ENCODE measurements at places on chromosomes 5 and 9.

GRCh38 chr5:14246350-14247053, 103.4 kb downstream of the TRIO start:
- no peak for DNase-seq

DNA sequence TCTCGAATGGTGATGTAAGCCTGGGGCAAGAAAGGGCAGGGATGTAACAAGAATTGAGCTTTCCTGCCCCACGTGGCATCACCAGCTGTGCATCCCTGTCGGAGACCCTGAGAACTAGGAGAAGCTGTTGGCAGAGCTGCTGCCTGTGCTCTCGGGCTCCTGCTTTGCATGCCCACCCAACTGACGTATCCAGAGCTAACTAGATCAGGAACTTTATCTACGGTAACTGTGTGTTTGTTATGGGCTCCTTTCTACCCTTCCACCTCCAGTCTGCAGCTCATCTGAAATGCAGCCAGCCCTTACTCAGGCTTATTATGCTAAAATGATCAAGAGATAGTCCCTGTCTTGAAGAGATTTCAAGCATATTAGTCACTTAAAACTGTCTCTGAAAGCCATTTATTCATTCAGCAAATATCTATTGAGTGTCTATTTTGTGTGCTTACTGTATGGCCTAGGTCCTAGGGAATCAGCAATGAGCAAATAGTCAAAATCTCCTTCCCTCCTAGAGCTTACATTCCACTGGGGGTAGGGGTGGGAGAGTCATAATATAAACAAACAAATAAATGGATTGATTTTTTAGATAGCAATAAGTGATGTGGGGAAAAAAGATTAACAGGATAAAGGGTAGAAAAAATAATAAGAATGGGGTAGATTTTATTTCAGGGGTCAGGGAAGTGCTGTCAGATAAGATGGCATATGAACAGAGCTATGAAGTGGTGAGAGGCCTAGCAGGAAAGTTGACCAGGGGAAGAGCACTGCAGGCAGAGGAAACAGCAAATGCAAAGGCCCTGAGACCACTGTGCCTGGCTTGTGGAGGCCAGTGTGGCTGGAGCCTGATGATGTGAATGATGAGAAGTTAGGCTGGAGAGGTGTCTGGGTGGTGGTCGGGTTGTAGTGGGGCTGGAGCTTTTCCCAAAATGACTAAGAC, 118.2 kb downstream of the GALNT10 start:
- DNase-seq, result no peak

DNA sequence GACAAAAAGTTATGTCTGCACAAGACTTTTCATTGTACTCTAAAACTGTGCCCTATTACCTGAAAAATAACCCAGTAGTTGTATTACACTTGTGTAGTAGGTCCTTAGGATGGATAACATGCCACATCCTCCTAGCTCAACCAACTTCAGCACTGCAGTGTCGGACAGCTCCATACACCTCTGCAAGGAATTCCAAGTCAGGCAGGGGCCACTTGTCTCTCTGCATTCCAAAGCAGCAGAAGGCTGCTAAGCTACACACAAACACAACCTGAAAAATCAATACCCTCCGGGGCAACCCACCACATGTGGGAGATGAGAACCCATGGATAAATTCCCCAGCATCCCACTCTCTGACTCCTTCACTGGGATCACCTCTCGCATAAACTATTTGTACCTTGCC, 50.2 kb downstream of the MED10 start:
- DNase-seq, result no peak

GRCh38 chr5:10520706-10521105, 43.2 kb upstream of the ANKRD33B start:
- DNase-seq, result no peak

GRCh38 chr9:123072407-123072995, 39.0 kb downstream of the GPR21 start:
- DNase-seq, result peak; percentile 2

DNA sequence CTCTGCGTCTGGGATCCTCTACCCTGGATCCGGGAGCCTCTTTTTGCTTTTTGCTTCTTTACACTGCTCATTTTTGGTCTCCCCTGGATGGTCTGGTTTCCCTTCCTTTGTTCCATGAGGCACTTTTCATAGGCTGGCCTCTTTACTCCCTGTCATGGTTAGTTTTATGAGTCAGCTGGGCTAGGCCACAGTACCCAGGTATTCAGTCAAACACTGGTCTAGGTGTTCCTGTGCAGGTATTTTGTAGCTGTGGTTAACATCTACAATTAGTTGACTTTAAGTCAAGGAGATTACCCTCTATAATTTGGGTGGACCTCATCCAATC, 17.5 kb downstream of the ANKRD33B start:
- no peak for DNase-seq

DNA sequence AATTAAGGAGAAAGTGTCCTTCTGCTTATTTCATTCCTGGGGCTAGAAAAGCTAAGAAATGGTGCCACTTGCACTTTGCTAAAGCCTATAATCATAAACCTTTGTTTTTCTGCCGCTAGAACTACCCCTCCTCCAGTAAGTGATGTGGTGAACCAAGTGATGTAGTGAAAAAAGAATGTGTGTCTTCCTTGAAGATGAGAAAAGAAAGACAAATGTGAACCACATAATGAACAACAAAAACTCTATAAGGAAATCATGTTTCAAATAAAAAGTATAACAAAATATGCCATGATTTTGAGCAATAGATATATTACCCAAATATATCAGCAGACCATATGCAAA, 179.0 kb upstream of the SGCD start:
- no peak for DNase-seq

GRCh38 chr9:93905473-93906133, 49.6 kb downstream of the BARX1 start:
- DNase-seq, result no peak

DNA sequence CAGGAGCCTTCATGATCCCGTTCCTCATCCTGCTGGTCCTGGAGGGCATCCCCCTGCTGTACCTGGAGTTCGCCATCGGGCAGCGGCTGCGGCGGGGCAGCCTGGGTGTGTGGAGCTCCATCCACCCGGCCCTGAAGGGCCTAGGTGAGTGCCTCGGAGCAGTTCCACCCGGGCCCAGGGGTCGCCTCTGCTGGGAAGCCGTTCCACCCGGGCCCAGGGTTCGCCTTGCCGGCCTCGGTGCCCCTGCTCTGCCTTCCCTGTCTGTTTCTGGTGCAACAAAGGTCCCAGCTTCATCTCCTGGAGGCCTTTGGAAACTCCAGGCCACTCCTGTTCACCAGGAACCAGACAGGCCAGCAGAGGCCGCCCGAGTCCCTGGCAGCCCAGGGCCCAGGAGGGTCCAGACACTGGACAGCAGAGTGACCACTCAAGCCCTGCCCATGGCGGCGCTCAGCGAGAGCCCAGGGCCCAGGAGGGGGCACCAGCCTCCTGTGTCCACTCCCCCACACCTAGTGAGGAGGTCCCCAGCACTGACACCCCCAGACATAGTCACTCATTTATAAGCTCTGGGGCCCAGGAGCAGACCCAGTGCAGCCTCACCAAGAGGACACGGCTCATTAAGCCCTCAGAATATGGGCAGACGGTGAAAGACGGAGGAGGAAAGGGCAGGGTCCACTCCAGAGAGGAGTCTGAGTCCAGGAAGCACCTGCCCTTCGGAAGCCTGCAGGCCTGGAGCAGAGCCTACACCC, 7.5 kb downstream of the SLC6A19 start:
- no peak for DNase-seq

GRCh38 chr9:83070261-83070660, 7.3 kb upstream of the RASEF start:
- DNase-seq, result no peak

GRCh38 chr9:16682273-16682672, 188.2 kb downstream of the BNC2 start:
- no peak for DNase-seq

- no peak for DNase-seq
These were observed 1191.7 kb upstream of the CDH6 start for GRCh38 chr5:30001826-30002225.

GRCh38 chr9:132210472-132211145, 48.8 kb downstream of the NTNG2 start:
- DNase-seq, result no peak

DNA sequence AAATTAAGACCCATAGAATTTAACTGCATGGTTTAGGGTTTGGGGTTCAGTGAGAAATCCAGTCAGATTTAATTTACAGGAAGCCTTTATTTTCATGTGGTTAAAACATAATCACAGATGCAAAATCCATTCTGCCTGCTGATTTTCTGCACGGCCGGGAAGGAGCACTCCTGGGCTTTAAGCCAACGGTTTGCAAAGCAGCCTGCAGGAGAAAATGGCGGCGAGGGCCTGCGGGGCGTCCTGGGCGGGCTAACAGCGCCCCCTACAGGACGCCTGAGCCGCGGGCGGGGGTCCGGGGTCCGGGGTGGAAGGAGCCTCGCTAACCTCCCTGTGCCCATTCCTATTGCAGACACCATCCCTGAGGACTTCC, 47.6 kb downstream of the THBS4 start:
- DNase-seq, result peak; percentile 53

Data from inflammatory macrophage (primary cell).